GM13977 (cell line): ENCODE measurements at places on chromosomes 1 and 21.
A peak's percentile ranks its signal among the peaks of the same experiment; 100 is the strongest.

- no peak for DNase-seq
These were observed 8.2 kb downstream of the DPT start for GRCh38 chr1:168720839-168721238.

DNA sequence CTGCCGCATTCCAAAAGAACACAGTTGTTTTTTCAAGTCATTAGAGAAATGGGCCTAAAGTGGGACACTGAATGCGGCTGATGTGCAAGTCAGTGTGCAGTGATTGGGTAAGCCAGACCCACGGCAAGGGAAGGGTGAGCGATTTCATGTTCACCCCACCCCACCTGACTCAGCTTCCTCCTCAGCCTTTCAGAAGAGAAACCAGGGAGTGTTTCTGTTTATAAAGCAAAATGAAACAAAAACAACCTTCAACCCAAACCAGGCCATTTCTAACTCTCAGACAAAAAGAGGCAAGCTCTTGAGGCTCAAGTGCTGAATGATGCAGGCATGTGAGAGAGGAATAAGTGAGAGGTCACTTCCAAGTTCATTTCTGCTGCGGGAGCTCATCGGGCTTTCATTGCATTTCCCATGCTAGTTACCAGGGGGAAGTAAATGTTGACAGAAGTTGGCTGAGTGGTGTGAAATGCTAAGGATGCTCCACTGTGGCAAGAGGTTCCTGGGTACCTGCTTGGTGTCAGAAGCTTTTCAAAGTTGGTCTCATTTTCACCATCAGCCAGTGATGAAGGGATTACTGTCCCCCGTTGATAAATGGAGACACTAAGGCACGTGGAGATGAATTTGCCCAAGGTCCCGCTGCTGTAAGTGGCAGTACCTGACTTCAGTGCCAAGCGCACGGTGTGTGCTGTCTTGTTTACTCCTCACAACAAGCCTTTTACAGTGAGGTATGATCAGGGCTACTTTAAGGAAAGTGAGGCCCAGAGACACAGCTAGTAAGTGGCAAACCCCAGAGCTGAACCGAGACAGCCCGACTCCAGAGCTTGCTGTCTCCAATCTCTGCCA lies 29.1 kb downstream of the STPG1 start:
- peak; percentile 58 for DNase-seq

GRCh38 chr1:172905452-172905851 lies 145.3 kb downstream of the TNFSF18 start:
- DNase-seq = no peak

GRCh38 chr1:84339503-84339902 lies 38.0 kb downstream of the SAMD13 start:
- no peak for DNase-seq

- no peak for DNase-seq
These were observed 149.4 kb downstream of the RERE start for GRCh38 chr1:8667869-8668594.

- peak; percentile 82 for DNase-seq
These were observed 933 bp downstream of the C1orf35 start for GRCh38 chr1:228101994-228102790.

DNA sequence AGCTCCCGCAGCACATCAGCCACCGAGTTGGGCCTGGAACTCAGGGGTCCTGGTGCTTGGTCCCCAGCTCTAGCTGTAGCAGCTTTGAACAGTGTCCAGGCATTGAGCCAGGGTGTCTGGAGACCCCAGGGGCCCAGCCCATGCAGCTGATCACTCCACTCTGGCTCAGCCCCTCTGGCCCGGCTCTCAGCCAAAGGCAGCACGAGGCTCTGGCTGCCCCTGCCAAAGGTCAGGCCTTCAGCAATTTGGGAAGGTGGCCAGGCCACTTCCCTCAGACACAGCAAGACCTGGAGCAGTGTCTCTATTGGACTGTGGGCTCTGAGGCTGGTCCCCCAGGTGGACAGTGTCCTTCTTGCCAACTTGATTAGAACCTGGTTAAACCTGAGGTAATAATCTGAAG lies 34.4 kb upstream of the RNF19B start:
- no peak for DNase-seq

GRCh38 chr1:227437495-227438008 lies 119.3 kb upstream of the CDC42BPA start:
- DNase-seq = peak; percentile 38

GRCh38 chr1:187977298-187977697 lies 1148.5 kb downstream of the PLA2G4A start:
- DNase-seq = no peak

GRCh38 chr1:218537122-218537913 lies 192.2 kb downstream of the TGFB2 start:
- no peak for DNase-seq

DNA sequence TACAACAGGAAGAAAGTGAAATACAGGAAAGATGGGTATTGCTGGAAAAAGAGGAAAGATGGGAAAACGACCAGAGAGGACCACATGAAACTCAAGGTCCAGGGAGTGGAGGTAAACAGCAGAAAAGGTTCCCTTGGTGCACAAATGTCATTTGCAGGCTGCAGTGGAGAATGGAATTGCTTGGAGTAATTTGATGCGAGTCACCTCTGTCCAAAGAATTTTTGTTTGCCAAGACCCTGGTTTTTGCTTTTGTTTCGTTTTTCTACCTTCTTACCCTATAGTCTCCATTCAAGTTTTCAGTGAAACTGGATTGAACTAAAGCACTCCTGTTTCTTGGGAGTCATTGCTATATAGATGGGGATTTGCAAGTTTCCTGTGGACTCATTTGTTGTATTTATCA lies 464.3 kb downstream of the CAMTA1 start:
- DNase-seq = no peak

GRCh38 chr1:97567000-97567749 lies 353.7 kb downstream of the DPYD start:
- DNase-seq = no peak

DNA sequence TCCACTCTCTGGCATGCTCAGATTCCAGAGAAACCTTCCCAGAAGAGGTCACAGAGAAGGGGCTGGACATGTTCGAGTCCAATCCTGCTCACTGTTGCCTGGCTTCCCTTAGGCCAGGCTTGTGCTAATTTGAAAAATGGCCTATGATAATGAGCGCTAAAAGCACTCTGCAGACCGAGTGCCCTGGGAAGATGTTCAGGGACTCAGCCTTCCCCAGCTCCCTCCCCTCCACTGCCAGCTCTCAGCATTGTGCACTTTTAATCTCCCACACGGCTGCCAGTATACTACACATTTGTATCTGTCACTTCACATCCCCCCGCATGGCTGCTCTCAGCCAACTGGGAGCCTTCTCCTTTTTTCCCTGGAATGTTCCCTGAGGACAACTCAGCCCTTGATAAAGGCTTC lies 24.1 kb downstream of the FAM163A start:
- DNase-seq = no peak

- DNase-seq = peak; percentile 60
These were observed 20.4 kb upstream of the ITLN2 start for GRCh38 chr1:160975026-160975425.
